ENCODE measurements at places on chromosomes 6 and 20. TPM values are rescaled to one million over a fixed set of nuclear protein-coding genes. Genes with fewer than 3 reads are reported as not detected.
A peak's percentile ranks its signal among the peaks of the same experiment; 100 is the strongest.

Gene TTK
- total RNA-seq: 33.3 TPM

Gene C2
- total RNA-seq: 0.58 TPM

DNA sequence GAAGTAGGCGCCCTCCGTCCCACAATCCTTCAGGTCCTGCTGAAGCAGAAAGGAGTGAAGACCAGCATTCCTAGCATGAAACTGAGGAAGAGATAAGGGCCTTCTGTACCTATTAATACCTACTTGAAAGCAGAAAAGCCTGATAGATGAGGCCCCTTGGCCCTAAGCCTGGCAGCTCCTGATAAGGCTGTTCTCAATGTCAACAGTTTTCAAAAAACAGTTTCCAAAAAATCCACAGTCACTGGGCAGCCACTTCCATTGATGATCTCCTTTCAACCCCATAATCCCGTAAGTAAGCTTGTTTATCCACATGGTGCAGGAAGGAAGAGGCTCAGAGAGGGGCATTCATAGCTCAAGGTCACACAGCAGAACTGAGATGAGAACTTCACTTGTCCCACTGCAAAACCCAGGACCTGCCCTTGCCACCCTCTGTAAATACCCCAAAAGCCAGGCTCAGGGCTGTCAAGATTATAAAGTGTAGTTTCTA is 2.8 kb upstream of the E2F1 start:
- no peak for ATAC-seq

DNA sequence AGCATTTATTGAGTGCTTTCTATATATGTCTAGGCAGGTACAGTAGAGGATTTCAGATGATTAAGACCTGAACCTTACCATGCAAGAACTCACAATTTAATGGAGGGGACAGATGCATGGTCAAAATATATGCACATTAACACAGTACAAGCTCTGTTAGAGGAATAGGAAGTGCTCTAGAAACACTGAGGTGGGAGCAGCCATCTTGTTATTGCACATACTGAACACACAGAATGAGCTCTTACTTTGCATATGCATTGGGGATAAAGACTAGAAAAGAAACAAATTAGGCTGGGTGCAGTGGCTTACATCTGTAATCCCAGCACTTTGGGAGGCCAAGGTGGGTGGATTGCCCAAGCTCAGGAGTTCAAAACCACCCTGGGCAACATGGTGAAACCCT is 438.3 kb downstream of the UTRN start:
- ATAC-seq: no peak

- peak; percentile 16 for ATAC-seq
These were observed 256.8 kb downstream of the QKI start for GRCh38 chr6:163671355-163671754.

- ATAC-seq: no peak
These were observed 27.9 kb downstream of the B4GALT5 start for GRCh38 chr20:49685809-49686208.

- ATAC-seq: no peak
These were observed 82.8 kb downstream of the MLIP start for GRCh38 chr6:54194067-54194466.

Data from activated T-helper 17 cell treated with anti-CD3 and anti-CD28 coated beads, Interleukin-2, amount 50 U/mL, for 72 hours (primary cell).